NCI-H1694 (cell line): ENCODE measurements at places on chromosomes 12 and 14.
A peak's percentile ranks its signal among the peaks of the same experiment; 100 is the strongest.

DNA sequence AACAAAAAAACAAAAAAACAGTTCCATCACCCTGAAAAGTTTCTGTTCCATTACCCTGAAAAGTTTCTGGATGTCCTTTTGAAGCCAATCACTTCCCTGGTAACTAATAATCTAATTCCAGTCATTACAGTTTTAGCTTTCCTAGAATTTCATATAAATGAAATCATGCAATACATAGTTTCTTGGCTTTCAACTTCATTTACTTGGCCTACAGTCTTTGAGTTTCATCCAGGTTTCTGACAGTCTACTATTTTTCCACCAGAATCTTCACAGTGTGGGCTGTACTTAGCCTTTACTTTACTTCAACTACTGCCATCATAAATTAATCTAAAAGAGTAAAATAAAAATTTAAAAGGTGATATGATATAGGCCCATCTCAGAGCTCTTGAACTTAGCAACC, 55.5 kb downstream of the RPS6KA5 start:
- no peak for DNase-seq

DNA sequence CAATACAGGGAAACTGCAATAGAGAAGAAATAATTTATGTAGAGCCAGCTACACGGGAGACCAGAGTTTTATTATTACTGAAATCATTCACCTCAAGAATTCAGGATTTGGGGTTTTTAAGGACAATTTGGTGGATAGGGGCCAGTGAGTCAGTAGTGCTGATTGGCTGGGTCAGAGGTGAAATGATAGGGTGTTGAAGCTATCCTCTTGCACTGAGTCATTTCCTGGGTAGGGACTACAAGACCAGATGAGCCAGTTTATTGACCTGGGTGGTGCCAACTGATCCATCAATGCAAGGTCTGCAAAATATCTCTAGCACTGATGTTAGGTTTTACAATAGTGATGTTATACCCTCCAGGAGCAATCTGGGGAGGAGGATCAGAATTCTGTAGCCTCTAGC, 486.3 kb downstream of the LRIG3 start:
- no peak for DNase-seq

GRCh38 chr14:50342221-50343078, 30.3 kb downstream of the DMAC2L start:
- DNase-seq: peak; percentile 83

DNA sequence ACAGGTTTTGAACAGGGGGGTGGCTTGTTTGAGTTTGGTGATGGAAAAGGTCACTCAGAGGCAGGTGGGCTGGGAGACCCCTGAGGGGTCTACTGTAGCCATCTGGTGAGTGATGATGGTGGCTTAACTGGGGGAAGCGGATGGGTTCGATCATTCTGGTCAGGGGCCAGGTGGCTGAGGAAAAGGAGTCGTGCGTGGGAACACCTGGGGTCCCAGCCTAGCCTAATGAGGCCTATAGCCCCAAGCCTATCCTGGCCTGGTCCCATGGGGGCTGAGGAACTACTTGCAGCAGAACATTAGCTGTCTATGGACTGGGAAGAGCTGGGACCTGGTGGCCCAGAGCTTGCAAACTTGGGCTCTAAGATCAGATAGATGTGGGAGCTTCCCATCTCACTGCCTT, 158.4 kb upstream of the MYL2 start:
- no peak for DNase-seq

GRCh38 chr12:12718381-12718759, 1.2 kb downstream of the CDKN1B start:
- DNase-seq: no peak

- no peak for DNase-seq
Observed at GRCh38 chr14:51552768-51553404, 98.8 kb upstream of the FRMD6 start.

DNA sequence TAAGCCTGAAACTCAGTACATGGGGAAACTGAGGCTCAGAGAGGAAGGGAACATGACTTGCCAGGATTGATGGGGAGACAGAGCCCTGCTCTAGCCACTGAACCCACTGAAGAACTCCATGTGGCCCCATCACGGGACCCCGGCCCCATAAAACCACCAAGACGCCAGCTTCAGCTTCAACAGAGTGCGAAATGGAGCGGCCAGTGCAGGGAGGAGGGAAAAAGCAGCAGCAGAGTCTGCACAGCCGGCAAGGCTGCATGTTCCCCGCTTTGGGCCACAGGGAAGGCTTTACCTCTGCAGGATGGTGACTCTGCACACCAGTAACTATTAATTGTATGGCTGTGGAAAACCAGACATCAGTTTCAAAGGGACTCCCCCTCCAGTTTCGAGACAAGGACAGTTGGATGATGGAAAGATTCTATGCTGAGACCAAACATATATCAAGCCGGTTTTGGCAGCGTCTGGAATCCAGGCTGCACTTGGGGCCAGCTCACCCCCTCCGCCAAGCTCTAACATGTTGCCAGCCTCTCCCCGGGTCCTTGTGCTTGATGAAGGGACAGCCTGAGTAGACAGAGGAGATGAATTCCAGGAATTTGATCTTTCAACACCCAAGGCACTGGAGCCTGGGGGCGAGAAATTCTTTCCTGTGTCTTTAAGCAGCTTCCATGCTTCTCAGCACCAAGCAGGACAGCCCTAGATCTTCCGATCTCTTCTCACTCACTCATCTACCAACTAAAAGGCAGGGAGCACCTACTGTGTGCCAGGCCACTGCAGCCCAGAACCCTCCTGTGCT, 55.7 kb upstream of the BCL11B start:
- DNase-seq: no peak

DNA sequence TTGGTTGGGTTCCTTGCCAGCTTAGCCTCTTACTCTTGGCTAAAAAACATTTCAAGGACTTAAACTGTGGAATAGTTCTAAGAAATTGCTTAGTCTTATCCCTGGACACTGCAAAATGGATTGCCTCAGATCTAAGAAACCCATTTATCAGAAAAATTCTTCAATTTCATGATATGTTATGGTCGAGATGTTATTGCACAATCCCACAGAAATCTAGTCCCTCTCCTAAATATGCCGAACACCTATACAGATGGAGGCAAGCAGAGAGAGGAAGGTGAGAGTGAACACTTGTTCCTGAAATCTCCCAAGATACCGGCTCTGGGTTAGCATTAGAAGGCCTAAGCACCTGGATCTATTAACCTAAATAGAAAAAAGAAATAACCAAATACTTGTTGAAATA, 267.2 kb downstream of the PAWR start:
- DNase-seq: no peak

DNA sequence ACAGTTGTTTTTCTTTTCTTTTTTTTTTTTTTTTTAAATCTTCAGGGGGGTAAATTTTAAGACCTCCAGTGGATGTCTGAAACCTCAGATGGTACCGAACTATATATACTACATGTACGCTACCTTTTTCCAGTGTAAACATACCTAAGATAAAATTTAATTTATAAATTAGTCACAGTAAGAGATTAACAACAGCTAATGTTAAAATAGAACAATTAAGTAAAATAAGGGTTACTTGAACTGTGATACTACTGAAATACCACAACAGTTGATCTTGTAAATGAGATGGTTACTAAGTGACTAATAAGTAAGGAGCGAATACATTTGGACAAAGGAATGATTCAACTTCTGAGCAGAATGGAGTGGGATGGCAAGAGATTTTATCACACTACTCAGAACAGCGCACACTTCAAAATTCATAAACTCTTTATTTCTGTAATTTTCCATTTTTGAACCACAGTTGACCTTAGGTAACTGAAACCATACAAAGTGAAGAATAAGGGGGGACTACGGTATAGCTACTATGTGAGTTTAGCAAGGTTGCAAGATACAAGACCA, 80.5 kb upstream of the PCED1B start:
- no peak for DNase-seq

DNA sequence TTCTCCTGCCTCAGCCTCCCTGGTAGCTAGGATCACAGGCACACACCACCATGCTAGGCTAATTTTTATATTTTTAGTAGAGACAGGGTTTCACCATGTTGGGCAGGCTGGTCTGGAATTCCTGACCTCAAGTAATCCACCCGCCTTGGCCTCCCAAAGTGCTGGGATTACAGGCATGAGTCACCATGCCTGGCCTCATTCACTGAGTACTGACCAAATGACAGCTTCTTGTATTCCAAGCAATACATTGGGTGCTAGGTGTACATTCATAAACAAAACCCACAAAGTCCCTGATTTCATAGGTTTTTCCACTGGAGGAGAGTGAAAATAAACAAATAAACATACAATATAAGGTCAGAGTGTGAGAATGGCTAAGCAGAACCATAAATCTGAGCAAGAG, 136.3 kb downstream of the HELB start:
- DNase-seq: no peak

DNA sequence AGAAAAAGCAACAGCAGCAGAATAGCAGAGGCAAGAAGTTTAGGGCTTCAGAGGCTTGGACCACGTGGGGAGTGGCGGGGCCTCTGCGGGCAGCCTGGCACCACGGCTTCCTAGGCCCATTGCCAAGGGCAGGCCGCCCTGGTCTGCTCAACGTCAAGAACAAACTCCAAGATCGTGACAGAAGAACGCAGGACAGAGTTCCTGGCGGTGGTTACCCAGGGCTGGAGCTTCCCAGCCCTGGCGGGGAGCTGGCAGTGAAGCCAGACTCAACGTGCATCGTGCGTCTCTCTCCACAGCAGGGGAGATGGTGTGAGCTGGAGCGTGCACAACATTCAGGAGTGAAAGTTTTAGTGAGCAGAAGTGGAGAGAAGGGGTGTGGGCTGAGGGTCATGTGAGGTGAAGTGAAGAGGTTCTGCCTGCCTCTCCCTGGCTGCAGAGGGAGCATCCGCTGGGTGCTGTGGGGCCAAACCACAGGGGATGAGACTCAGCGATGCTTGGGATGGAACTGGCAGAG, 13.9 kb upstream of the CACNA2D4 start:
- DNase-seq: peak; percentile 64
